ENCODE measurements at places on chromosomes 4 and X. TPM values are rescaled to one million over a fixed set of nuclear protein-coding genes. Genes with fewer than 3 reads are reported as not detected.

Gene SH2D1A
- 0.54 TPM for total RNA-seq

Gene TRPC5OS
- not detected for total RNA-seq

Gene GASK1B
- total RNA-seq: 299 TPM

Gene NSG1
- total RNA-seq: 3.9 TPM

Gene EMCN
- 18.0 TPM for total RNA-seq

Gene PLXNA3
- total RNA-seq: 36.9 TPM

Gene UGT2B15
- not detected for total RNA-seq

Gene FHIP1A
- 2.1 TPM for total RNA-seq

Gene TRIML2
- 0.51 TPM for total RNA-seq

Gene CFAP99
- 2.9 TPM for total RNA-seq

Gene PTCHD1
- total RNA-seq: not detected

Gene FAM47C
- total RNA-seq: not detected

Gene TRIM60
- not detected for total RNA-seq

Gene PNMA6E
- not detected for total RNA-seq

Gene SPP1
- 89.6 TPM for total RNA-seq

Gene ABCG2
- total RNA-seq: 16.9 TPM

Gene ARHGAP6
- 0.78 TPM for total RNA-seq

Gene FAM114A1
- total RNA-seq: 216 TPM

Gene PAGE4
- 1.3 TPM for total RNA-seq

- H3K4me1 ChIP-seq: peaks cover 12% of the 10 kb centered on the region
- H3K4me3 ChIP-seq: peak overlapping the region; percentile 62
- no peaks in the 10 kb centered on the region for H3K27me3 ChIP-seq
- no peaks in the 10 kb centered on the region for H3K36me3 ChIP-seq
These were observed 739 bp downstream of the GAK start for GRCh38 chr4:931194-931959.

DNA sequence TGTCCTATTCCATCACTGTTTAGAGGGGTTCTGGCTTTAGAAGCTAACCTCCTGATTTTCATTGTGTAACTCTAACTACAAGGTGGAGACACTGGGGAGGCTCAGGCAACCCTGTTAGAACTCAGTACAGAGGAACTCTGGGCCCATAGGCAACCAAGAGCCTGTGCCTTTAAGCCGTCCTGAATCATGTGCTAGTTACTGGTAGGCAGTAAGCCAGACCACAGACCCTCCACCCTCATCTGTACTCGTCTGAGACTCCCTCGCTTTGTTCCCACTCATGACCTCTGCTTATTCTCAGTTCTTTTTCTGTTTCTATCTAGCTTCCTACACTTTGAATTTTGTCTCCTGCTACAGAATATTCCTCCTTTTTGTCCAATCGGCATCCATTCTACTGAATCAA, 31.4 kb downstream of the TBC1D1 start:
- no peaks in the 10 kb centered on the region for H3K4me1 ChIP-seq
- no peak overlapping the region for H3K4me3 ChIP-seq
- H3K36me3 ChIP-seq: no peaks in the 10 kb centered on the region
- no peak for DNase-seq
- H3K27me3 ChIP-seq: no peaks in the 10 kb centered on the region

- DNase-seq: no peak
- no peak overlapping the region for H3K4me3 ChIP-seq
These were observed 86.3 kb downstream of the RTL9 start for GRCh38 chrX:110444996-110445395.

DNA sequence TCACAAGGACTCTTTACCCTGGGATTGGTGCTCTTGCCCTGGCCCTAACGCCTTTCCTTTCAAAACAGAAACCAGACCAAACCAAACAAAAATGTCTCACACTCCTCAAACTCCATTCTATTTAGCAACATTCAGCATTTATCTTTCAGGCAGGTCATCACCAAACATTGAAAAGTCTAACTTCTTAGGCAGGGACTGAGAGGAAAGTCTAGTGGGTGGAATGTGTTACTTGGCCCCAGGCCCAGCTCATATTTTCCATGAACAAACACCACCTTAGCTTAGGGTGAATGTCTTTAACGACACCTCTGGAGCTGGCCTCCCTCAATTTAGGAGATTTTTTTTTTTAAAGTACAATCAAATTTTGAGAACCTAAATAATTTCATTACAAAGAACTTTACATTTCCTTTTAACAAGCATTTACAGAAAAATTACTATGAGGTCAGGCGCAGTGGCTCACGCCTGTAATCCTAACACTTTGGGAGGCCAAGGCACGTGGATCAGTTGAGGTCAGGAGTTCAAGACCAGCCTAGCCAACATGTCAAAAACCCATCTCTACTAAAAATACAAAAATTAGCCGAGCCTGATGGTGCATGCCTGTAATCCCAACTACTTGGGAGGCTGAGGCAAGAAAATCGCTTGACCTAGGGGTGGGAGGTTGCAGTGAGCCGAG, 10.2 kb upstream of the N4BP2 start:
- no peak overlapping the region for H3K4me3 ChIP-seq
- no peak for DNase-seq
- H3K36me3 ChIP-seq: no peaks in the 10 kb centered on the region

DNA sequence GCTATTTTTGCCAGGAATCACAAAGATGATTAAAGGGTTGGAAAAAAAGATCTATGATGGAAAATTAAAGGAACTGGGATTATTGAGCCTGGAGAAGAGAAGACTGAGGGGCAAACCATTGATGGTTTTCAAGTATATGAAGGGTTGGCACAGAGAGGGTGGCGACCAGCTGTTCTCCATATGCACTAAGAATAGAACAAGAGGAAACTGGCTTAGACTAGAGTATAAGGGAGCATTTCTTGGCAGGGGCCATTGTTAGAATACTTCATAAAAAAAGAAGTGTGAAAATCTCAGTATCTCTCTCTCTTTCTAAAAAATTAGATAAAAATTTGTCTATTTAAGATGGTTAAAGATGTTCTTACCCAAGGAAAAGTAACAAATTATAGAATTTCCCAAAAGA, 75.1 kb downstream of the NPNT start:
- no peaks in the 10 kb centered on the region for H3K27me3 ChIP-seq
- no peak overlapping the region for H3K27ac ChIP-seq
- no peak overlapping the region for H3K4me3 ChIP-seq
- H3K4me1 ChIP-seq: no peaks in the 10 kb centered on the region
- DNase-seq: no peak

- no peaks in the 10 kb centered on the region for H3K27me3 ChIP-seq
- no peak overlapping the region for H3K4me3 ChIP-seq
- H3K27ac ChIP-seq: no peak overlapping the region
- no peaks in the 10 kb centered on the region for H3K4me1 ChIP-seq
- H3K36me3 ChIP-seq: no peaks in the 10 kb centered on the region
- DNase-seq: no peak
These were observed 93.4 kb downstream of the TMA16 start for GRCh38 chr4:163587867-163588266.

- H3K27me3 ChIP-seq: peaks cover 4% of the 10 kb centered on the region
- no peaks in the 10 kb centered on the region for H3K36me3 ChIP-seq
- DNase-seq: no peak
- H3K27ac ChIP-seq: no peak overlapping the region
These were observed 35.8 kb downstream of the YIPF6 start for GRCh38 chrX:68534691-68535090.

DNA sequence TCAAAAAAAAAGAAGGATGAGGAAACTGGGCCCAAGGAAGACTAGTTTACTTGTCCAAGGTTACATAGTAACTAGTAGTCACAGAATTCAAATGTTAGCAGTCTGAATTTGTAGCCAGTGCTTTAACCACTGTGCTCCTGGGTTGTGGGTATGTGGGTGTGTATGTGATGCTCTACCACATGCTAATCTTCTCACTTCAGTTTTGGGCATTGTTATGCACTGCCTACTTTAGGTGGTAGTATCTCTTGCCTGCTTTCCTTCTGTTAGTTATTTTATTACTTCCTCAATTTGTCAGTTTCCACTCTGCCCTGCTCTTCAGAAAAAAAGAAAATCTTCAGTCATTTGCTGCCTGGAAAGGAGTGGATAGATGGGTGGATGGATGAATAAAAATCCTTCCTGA, 219.2 kb downstream of the RPA4 start:
- no peak overlapping the region for H3K27ac ChIP-seq
- H3K4me1 ChIP-seq: no peaks in the 10 kb centered on the region
- H3K27me3 ChIP-seq: no peaks in the 10 kb centered on the region
- no peak overlapping the region for H3K4me3 ChIP-seq
- DNase-seq: no peak

- no peak overlapping the region for H3K4me3 ChIP-seq
- no peaks in the 10 kb centered on the region for H3K4me1 ChIP-seq
- H3K27ac ChIP-seq: no peak overlapping the region
- DNase-seq: peak; percentile 16
- H3K36me3 ChIP-seq: no peaks in the 10 kb centered on the region
- no peaks in the 10 kb centered on the region for H3K27me3 ChIP-seq
These were observed 69.2 kb upstream of the PNPLA4 start for GRCh38 chrX:7996414-7996813.

DNA sequence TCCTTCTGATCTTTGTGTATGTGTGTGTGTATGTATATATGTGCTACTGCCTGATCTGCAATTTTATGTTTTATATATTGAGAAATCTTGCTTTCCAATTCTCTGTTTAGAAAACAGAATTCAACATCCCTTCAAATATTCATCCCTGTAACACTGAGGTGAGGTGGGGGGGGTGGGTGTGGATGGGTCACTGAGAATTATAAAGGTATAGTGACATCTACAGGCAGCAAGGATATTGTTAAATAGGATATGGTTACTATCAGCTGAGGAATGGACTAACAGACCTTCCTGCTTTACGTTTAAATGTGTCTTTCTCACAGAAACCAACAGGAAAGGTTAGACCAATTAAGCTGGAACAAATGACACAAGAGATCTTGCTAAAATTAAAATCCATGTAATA, 19.0 kb upstream of the MAGEB2 start:
- no peaks in the 10 kb centered on the region for H3K4me1 ChIP-seq
- H3K36me3 ChIP-seq: no peaks in the 10 kb centered on the region
- no peak for DNase-seq
- no peak overlapping the region for H3K27ac ChIP-seq
- H3K27me3 ChIP-seq: peaks cover 5% of the 10 kb centered on the region
- H3K4me3 ChIP-seq: no peak overlapping the region

DNA sequence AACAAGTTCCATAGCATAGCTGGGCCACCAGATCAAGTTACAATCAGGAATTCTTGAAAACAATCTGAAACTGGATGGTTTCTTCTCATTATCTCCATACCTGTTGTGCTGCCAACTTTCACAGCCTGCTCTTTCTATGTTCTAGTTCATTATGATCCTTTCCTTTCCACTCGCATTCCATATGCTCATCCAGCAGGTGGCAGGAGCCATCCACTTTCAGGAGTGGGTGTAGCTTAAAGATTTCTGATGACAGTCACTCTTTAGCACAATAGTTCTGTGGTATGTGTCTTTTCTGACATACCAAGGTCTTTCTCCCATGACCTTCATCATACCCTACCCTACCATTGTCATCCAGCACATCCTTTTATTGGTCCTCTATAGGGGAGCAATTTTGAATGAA, 46.4 kb downstream of the PAGE2 start:
- no peaks in the 10 kb centered on the region for H3K36me3 ChIP-seq
- H3K4me3 ChIP-seq: no peak overlapping the region
- H3K27ac ChIP-seq: no peak overlapping the region
- H3K4me1 ChIP-seq: no peaks in the 10 kb centered on the region

- no peak overlapping the region for H3K27ac ChIP-seq
- no peaks in the 10 kb centered on the region for H3K27me3 ChIP-seq
- H3K36me3 ChIP-seq: no peaks in the 10 kb centered on the region
- no peak overlapping the region for H3K4me3 ChIP-seq
- DNase-seq: no peak
These were observed 138.9 kb downstream of the SMIM20 start for GRCh38 chr4:26052663-26053541.

DNA sequence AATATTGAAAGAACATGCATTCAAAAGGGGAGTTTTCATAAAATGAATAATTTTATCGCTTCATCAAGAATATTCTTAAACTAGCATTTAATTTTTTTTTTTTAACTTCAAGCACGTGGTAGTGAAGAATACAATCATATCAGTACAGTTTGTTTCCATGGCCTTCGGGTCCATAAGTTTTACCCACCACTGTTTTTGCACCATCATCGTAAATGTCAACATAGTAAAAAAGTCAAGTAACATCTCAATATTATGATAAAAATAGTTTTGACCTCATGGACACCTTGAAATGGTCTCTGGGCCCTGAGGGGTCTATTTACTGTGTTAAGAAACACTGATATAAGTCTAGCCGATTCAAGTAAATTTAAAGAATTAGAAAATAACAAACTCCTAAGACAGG, 80.2 kb downstream of the ANKRD17 start:
- H3K36me3 ChIP-seq: no peaks in the 10 kb centered on the region
- H3K27me3 ChIP-seq: no peaks in the 10 kb centered on the region
- peaks cover 18% of the 10 kb centered on the region for H3K4me1 ChIP-seq
- H3K4me3 ChIP-seq: no peak overlapping the region
- DNase-seq: no peak

DNA sequence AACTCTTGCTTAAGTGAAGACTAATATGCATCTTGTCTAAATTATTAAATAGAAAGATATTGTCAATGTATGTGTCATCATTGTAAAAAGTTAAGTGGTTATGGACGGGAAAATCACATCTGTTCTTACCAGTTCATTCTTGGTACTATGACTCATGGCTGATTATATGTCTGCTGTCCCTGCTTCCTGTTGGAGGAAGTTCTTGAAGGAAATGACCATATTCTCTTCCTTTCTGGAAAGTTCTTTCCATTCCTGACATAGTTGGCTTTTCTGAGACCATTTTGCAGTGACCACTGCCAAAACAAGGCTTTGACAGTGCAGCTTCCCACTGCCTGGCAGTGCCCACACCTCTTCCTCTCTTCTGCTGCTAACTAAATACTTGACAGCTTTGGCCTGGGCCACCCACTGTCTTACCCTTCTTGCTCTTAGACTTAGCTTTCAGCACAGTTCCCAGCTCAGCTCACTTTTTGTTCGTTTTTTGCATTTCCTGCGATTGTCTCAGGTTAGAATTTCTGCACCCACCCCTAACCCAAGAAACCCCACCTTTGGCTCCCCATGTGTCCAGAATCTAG, 13.2 kb upstream of the CLDN24 start:
- H3K4me3 ChIP-seq: no peak overlapping the region
- H3K4me1 ChIP-seq: no peaks in the 10 kb centered on the region
- H3K36me3 ChIP-seq: no peaks in the 10 kb centered on the region
- peaks cover 19% of the 10 kb centered on the region for H3K27me3 ChIP-seq

DNA sequence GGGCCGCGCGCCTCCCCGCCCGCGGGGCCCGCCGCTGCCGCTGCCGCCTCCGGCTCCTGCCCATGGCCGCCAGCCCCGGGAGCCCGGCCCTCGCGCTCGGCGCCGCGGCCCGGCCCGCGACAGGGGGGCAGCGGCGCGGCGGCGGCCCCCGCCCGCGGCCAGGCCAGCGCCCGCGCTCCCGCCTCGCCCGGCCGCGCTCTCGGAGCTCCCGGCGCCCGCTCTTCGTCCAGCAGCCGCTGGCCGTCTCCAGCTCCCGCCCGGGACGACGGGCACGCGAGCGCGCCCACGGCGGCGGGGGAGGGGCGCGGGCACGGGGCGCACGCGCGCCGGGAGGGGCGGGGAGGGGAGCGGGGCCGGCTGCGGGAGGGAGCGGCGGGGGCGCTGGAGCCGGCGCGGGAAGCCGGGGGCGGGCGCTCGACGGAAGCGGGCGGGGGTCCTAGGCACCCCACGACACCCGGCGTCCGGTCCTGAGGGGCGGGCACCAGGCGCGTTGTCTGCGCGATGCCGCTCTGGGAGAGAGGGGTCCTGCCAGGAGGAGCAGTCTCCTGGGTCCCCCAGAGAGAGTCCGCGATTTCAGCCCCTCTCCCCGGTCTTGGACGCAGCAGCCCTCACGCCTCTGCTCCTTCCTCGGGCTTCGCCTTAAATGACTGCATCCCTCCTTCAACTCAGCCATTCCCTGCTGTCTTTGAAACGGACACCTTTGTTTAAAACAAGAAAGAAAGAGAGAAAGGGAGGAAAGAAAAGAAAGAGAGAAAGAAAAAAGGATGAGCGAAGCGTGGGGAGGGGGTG, 490 bp upstream of the PDZD4 start:
- H3K27me3 ChIP-seq: peaks cover 25% of the 10 kb centered on the region
- no peak overlapping the region for H3K27ac ChIP-seq
- no peaks in the 10 kb centered on the region for H3K36me3 ChIP-seq
- DNase-seq: no peak
- no peaks in the 10 kb centered on the region for H3K4me1 ChIP-seq
